ENCODE measurements at places on chromosomes 13 and 19. TPM values are rescaled to one million over a fixed set of nuclear protein-coding genes. Genes with fewer than 3 reads are reported as not detected.

DNA sequence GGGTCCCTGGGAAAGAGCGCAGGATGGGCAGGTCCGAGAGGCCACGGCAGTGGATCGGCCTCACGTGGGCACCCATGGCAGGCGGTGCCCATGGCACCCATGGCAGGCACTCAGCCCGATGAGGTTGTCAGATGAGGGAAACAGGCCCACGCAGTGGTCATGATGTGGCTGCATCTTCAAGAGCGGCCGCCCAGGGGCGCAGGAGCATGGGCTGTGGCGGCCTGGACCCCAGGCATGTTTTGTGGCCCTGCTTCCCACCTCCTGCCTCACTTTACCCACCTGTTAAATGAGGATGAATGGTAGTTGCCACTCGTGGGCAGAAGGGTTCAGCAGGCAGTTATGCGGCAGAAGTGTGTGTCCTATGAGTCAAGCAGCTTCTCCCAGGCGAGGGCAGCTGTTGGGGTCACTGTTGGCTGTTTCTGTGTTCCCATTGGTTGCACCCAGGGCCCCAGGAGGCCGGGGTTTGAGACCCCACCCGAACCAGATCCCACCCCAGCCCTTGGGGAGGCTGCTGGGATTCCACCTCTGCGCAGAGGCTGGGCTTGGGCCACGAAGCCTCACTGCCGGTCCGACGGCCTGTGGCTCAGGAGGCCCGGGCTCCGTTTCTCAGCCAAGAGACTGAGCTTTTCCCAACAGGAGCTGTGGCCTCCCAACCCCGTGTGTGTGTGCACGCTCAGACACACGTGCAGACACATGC, 30.0 kb downstream of the CSNK1G2 start:
- no peak for DNase-seq

- peak; percentile 21 for DNase-seq
These were observed at the start of gene ZNF154 for GRCh38 chr19:57708641-57709361. ZNF154 (minus strand) TSS chr19:57709204; CDS start chr19:57708971, 233 bp downstream.

DNA sequence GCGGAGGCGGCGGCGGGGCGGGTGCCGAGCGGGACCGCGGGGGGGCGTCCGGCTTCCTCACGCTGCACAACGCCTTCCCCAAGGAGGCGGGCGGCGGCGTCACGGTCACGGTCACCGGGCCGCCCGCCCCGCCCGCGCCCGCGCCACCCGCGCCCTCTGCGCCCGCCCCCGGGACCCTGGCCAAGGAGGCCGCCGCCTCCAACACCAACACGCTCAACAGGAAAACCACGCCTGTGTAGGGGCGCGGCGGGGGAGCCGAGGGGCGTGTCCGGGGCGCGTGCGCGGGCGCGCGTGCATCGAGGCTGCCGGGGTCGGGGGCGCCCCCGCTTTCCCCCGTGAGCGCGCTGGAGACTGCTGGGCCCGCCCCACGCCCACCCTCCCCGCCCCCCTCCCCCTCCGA, 8.8 kb upstream of the CACNG6 start:
- DNase-seq, result no peak

DNA sequence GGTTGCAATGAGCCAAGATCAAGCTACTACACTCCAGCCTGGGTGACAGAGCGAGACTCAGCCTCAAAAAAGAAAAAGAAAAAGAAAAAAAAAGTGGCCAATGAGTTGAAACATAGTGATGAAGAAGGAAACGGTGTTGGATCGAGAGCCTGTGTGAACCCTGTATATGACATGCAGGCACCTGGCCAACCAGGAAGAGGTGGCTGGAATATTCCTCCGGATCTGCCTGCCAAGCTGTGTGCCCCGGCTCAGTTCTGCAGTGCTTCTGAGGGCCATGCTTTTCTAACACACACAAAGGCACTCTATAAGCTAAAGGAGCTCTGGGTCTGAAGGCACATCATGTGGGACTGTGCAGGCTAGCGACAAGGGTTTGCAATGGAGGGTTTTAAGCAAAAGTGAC, 3.7 kb upstream of the ZNF444 start:
- DNase-seq, result no peak

DNA sequence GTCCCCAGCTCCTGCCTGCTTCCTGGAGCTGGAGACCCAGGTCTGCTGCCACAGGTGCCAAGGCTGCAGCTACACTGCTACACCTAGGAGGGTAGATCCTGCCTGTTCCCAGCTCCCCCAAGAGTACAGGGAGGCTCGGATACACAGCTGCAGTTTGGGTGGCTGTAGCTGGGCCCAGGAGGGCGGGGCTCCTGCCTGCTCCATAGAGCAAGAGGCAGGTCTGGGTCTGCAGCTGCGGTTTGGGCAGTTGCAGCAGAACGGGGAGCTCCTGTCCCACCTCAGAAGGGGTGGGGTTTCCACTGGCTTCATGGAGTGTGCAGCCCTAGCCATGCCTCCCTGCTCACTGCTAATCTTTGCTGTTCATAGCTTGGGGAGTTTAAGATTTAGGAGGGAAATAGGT, 199.0 kb downstream of the NUFIP1 start:
- DNase-seq, result no peak

DNA sequence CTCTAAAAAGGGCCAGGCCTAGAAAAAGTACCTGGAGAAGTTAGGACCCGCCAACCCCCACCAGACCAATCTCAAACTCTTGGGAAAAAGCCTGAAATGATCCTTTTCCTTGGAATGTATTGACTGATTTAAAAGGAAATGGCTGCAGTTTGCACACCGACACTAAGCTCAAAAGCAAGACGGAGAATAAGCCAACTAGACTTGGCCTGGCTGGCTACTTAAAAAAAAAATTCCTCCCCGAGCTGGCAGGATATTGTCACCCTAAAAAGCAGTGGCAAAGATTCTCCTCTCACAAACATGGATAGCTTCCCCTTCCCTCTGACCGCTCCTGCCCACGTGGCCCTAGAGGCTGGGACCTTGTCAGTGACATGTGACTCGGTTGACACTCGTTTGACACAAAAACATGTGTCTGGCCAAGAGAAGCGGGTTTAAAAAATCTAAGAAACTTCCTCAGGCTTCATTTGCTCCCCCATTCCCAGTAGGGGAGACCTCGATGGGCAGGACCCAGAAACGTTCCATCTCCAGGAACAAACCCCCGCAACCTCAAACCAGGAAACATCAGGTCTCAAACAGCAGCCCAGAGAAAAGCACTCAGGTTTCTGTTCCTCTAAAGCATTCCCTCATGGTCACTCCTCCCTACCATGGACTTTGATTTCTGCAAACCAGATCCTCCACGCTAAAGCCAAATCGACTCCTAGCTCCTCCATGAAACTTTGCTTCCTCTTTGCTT, 1.3 kb downstream of the RFX1 start:
- peak; percentile 17 for DNase-seq

GRCh38 chr13:95813139-95813538, 136.2 kb downstream of the DNAJC3 start:
- DNase-seq, result no peak

- DNase-seq, result no peak
These were observed 78.0 kb downstream of the ATP11A start for GRCh38 chr13:112767506-112768471.

GRCh38 chr13:113948034-113948742, 25.7 kb downstream of the C13orf46 start:
- DNase-seq, result no peak

Gene C19orf38
- not detected for total RNA-seq

Gene RYR1
- 0.10 TPM for total RNA-seq
